ENCODE measurements at places on chromosomes 2 and 18.

DNA sequence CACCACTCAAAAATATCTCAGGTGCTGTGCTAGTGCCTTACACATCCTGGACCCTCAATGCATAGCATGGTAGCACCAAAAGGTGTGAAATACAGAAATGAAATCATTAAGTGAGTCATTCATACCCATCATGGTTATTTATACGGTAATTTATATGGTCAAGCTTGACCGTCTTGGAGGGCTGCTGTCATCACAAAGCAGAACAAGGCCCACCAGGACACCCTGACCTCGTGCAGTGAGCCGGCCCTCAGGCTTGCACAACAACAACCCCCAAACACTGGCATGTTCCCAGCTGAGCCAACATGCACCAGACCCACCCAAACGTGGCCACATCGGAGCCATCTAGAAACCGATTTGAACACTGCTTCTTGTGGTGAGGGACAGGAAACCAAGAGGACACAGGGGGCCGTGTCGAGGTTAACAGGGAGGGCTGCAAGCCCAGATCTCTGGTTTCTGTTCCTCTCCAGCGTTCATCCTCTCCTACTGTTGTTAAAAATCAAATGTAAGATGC, 378.5 kb upstream of the ID2 start:
- DNase-seq: peak; percentile 9

DNA sequence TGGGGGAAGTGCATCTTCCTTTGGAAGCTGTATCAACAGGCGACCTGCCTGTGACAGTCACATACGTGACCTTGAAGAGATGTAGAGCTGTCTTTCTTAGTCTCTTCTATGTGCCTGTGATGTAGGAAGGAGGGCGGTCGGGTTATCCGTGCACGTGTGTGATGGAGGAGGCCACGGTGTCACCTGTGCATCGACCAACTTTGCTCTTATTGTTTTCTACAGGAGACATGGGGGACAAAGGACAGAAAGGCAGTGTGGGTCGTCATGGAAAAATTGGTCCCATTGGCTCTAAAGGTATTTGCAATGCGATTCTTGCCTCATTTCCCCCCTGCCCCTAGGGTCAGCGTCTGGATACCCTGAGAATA, 20.7 kb upstream of the ALLC start:
- no peak for DNase-seq

- no peak for DNase-seq
Observed at GRCh38 chr2:121400201-121400600, 115.2 kb upstream of the TFCP2L1 start.

- DNase-seq: no peak
Observed at GRCh38 chr2:159399716-159400415, 113.4 kb upstream of the WDSUB1 start.

DNA sequence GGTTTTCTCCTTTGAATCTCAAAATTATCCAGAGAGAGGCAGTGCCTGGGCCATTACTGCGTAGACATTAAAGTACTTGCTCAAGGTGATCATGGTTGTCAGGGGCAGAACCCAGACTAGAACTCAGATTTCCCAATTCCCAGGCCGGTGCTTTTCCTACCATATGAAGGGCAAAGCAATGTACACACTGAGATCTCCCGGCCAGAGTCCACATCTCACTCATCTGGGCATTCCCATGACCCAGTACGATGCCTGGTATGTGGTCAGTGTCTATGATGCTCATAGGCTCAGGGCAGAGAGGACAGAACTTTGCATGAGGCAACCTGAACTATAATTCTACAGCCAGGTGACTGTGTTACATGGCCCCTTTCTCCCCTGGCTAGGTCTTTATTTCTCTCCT, 531.4 kb downstream of the TDRD15 start:
- no peak for DNase-seq

- no peak for DNase-seq
Observed at GRCh38 chr2:143217512-143218115, 88.4 kb downstream of the ARHGAP15 start.

GRCh38 chr18:47248115-47248603, 3.3 kb downstream of the SKOR2 start:
- DNase-seq: no peak

DNA sequence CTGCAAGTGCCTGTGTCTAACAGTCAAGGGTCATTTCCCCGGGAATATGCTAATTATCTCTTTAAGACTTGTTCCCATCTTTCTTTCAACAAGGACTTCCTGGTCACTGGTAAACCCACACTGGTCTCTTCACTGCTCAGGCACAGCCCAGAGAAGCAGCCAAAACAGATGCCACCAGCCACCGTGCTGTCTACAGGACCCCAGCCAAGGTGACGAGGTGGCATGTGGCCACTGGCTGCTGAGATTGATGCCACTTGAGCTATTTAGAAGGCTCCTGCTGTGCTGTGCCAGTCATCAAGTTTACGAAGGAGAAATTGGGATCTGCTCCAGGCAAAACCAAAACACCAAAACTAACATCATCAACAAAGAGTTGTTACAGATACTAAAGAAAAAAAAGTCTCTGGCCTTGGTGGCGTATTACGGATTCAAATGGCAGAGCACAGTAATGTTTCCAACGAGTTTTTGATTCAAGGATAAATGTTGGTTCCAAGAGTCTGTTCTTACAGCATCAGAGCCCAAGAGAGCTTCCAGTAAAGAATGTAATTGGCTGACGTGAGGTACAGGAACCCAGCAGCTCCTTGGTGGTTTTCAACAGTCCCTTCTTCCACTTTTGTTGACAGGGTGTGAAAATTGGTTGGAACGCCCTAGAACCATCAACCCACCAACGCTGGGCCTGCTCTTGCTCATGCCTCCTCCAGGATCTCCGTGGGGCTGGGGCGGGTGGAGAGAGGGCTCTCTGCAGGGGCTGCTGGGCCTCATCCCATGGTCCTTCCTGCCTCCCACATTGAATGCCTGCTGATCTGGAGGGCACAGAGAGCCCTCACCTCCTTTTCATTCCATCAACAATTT, 63.7 kb upstream of the ZCCHC2 start:
- DNase-seq: no peak

- no peak for DNase-seq
Observed at GRCh38 chr2:204487447-204488229, 57.6 kb upstream of the PARD3B start.

GRCh38 chr2:209817844-209818271, 46.2 kb downstream of the UNC80 start:
- DNase-seq: no peak

DNA sequence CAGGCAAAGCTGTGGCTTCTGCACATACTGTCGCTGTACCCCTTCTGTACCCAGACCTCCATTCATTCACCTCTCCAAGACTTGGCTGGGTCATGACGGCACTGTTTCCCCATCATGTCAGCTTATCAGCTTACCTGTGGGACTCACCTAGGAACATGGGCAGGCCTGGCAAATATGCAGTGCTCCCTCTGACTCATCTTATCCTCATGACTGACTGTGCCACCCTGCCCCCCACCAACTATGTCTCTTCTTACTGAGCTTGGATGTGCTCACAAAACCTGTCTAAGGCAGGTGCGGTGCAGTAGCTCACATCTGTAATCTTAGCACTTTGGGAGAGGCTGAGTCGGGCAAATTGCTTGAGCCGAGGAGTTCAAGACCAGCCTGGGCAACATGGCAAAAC, 152.4 kb downstream of the MGAT5 start:
- DNase-seq: no peak

DNA sequence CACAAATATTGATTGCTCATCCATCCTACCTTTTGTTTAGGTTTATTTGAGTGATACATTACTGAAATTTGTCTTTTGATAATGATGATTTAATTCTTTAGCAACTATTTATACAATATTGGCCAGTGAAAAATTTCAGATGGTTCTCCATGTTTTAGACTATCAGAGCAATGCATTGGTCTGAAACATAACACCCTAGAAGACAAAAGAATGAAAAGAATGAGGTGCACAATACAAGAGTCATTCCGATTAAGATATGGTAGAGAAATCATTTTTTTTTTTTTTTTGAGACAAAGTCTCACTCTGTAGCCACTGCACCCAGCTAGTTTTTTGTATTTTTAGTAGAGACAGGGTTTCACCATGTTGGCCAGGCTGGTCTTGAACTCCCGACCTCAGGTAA, 197.4 kb upstream of the FAM98A start:
- no peak for DNase-seq

GRCh38 chr2:200158647-200159356, 147.7 kb upstream of the SPATS2L start:
- DNase-seq: no peak

- DNase-seq: no peak
Observed at GRCh38 chr2:74391209-74391579, 11.1 kb upstream of the DCTN1 start.

- no peak for DNase-seq
Observed at GRCh38 chr2:36613801-36614200, 15.8 kb upstream of the FEZ2 start.

- DNase-seq: no peak
Observed at GRCh38 chr2:217000406-217000805, 140.5 kb upstream of the TNP1 start.

DNA sequence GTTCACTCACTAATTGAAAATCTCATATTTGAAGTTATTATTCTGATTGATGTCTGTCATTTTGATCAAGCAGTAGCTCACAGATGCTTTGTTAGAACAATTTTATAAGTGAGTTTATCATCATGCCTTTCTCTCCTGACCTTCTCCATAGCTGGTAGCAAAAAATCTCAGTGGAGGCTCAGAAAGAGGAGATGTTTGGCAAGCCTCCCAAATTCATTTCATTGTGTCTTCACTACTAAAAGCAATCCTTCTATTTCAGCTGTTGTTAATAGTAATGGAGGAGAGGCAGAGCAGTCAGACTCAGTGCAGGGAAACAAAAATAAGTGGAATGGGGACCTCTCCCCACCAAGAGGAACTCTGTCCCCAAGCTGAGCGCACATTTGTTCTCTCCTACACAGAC, 2127.8 kb upstream of the CELF4 start:
- DNase-seq: no peak

- DNase-seq: no peak
Observed at GRCh38 chr2:138030459-138030858, 66.2 kb downstream of the HNMT start.

- DNase-seq: no peak
Observed at GRCh38 chr18:26618135-26618534, 69.8 kb upstream of the KCTD1 start.

- no peak for DNase-seq
Observed at GRCh38 chr2:18345848-18346247, 214.6 kb downstream of the RDH14 start.

GRCh38 chr18:23108496-23108895, 26.8 kb upstream of the CABLES1 start:
- DNase-seq: no peak

- DNase-seq: peak; percentile 24
Observed at GRCh38 chr2:109322111-109322510, 193.1 kb downstream of the SH3RF3 start.

DNA sequence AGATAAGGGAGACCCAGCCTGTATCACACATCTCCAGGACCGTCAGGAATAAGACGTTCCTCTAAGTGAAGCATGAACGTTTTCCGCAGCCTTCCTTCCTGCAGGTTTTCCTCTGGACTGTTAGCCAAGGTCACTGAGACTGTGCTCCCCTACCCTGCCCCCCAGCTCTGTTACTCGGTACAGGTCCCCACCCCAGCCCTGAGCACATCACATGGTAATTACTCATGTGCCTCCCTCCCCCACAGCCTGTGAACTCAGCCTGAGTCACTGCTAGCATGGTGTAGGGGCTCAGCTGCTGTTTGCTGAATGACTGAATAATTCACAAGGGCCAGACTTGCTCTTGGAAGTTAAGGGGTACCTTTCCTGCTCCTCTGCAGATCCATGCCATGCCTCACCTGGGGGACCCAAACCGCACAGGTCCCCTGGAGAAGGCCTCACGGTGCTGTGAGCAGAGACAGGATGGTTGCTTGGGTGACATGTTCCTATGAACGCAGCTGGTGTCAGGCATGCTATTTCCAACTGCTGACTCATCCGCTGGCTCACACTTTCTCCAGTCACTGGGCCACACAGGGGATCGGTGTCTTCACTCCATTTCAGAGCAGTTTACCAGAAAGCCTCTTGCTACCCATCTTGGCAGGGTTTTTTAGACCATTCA, 88.2 kb downstream of the PLB1 start:
- no peak for DNase-seq

DNA sequence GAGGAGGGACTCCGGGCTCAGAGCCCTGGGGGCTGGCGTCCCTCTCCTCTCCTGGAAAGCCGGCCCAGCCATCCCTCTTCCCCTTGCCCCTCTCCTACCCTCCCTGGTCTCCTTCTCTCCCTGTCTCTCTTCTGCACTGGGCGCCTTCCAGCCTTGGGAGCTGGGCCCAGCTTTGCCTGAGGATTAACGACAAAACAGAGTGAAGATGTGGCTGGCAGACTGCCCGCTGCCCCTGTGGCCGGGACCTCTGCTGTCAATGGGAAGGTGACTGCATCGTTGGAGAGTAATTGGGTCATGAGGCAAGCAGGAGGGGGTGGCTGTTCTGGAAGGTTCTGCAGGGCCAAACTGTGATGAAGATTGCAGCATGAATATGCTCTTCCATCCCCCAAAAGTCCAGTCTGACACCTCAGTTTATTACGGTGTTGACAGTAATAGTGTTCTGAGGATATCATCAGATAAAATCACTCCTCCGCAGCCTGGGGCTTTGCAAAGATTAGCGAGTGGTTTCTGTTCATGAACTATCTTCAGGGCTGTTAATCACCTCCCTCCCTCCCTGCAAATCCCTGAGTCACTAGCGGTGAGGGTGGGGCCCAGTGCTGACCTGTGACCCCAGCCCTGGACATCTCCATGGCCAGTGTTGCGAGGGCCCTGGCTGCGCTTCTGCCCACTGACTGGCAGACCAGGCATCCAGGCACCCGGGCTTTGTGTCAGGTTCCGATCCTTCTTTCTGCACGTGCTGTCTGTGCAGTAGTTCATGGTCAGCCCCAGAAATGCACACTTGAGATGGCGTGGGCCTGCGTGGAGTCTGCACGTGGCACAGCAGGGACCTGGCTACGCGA, 23.0 kb downstream of the RTP5 start:
- DNase-seq: no peak

GRCh38 chr18:74597034-74597661, 522 bp upstream of the ZNF407 start:
- DNase-seq: peak; percentile 73

DNA sequence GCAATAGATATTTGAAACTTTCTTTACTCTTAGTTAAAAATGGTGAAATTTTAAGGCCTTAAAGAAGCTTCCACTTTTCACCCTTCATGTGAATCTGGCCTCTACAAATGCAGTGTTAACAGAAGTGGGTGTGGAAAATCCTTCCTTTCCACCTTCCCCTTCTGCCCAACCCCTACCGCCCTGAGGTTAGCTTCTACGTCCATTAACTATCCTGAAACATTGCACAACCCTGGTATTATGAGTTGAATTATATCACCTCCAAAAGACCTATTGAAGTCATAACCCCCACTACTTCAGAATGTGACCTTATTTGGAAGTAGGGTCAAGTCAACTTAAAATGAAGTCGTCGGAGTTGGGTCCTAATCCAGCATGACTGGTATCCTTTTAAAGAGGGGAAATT, 80.8 kb upstream of the ACSL3 start:
- no peak for DNase-seq

DNA sequence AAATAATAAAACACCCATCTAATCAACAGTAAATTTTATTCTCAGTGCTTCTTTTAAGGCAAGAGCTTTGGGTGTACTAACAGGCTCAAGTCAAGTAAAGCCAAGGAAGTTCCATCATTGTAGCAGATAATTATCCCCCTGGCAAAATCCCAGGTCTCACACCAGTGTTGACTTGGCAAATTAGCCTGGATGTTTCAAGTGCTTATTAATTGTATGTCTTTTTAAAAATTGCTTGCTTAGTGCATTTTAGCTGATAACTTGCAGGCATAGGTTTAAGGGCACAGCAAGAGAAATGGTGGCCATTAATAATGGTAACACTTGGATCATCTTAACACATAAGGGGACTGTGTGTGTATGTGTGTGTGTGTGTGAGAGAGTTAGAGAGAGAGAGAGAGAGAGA, 42.0 kb upstream of the FMNL2 start:
- DNase-seq: no peak

- DNase-seq: no peak
Observed at GRCh38 chr2:229392196-229392595, 121.1 kb upstream of the PID1 start.
